DMS53 (cell line): ENCODE measurements at places on chromosomes 3 and 15.

GRCh38 chr3:103991461-103992115 lies 1375.1 kb upstream of the ALCAM start:
- DNase-seq: peak; percentile 12

DNA sequence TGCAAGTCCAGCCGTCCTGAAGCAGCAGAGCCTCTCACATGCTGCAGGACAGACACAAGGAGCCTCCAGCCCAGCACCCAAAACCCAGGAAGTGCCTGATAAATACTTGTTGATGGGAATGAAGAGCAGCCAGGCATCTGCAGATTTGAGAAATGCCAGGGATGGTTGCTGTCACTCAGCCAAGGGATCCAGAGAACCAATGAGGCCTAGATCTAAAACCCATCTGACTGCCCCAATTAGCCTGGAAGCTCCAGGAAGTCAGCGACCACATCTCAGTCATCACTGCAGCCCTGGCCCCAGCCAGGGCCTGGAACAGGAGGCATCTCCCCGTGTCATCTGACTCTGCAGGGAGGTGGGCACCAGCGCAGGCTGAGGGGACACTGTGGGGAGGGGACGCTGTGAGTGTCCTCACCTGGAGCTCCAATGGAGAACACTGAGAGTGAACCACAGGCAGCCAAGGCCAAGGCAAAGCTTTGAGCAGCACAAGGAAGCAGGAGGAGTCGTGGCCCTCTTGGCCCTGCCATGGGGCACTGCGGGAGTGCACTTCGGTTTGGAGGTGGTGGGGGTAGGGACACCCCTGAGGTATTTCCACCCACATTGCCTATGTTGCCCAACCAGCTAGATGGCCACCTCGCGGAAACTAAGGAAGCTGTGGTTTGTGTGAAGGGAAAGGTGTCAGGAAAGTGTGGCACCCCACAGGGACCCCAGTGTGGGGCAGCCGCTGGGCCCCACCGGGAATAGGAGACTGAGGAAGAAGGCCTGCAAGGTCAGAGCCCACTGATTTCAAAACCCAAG lies 229.5 kb downstream of the VPS13C start:
- DNase-seq: no peak

GRCh38 chr3:118974356-118975097 lies 60.1 kb downstream of the IGSF11 start:
- no peak for DNase-seq

- DNase-seq: no peak
Observed at GRCh38 chr3:73626106-73626505, 1.4 kb upstream of the PDZRN3 start.

DNA sequence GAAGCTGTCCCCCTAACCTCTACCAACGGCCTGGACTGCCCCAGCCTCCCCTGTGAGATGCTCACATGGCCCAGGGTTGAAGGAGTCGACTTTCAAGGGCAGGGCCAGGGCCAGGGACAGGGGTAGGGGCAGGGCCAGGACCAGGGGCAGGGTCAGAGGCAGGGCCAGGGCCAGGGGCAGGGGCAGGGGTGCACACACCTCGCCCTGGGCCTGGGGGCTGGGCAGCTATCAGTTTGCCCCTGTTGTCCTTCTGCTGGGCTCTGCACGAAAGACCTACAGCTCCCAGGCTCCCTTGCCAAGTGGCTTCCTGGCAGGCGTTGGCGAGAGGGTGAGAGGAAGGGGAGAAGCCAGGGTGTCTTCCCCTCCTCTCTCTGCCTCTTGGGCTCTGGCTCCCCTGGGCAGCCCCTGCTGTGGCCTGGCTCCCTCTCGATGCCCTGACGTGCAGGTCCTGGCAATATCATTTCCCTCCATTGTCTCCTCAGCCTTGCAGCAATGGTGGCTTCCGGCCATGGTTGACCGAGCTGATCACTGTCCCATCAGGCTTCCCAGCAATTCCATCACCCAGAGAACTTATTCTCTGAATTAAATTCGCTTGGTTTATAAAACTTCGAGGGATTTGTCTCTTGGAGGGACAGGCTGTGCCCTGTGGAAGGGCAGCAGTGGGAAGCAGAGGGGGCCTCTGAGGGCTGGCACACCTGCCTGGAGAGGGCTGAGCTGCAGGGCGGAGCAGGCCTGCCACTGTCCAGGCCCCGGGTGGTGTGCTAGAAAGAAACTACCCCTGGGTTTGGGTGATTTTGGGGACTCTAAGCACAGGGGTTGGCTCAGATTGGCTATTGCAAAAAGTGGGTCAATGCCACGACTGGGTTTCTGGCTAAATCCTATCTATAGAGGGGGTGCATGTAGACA lies 13.9 kb downstream of the PRR23E start:
- no peak for DNase-seq

DNA sequence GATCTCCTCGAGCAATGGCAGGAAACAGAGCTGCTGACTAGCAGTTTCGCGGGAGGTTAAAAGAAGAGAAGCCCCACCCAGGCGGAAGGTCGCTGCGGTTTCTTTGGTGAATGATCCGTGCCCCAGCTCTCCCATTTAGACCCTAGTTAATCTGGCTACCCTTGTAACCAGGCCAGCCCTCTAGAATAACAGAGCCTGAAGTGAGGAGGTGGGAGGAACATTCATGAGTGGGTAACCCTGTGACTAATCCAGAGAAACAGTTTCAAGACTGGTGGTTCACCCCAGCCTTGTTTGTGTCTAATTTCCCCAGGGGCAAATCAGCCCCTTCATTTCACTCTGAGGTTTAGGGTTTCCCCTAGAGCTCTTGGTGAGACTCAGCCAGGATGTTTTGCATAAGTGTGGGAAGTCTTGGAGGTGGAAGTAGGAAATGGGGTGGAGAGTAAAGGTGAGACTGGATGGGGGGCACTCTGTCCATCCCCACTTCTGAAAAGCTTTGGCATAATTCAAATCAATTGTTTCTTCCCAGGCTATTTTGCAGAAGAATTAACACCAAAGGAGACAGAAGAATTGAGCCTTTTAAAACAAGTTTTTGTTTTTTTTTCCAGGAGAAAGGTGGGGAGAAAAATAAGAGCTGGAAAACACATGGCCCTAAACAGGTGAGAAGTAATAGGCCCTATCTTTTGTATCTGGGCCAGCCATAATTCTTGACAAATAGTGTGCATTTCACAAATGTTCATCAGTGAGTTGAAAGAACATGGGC lies 303.1 kb downstream of the RPLP1 start:
- DNase-seq: no peak

DNA sequence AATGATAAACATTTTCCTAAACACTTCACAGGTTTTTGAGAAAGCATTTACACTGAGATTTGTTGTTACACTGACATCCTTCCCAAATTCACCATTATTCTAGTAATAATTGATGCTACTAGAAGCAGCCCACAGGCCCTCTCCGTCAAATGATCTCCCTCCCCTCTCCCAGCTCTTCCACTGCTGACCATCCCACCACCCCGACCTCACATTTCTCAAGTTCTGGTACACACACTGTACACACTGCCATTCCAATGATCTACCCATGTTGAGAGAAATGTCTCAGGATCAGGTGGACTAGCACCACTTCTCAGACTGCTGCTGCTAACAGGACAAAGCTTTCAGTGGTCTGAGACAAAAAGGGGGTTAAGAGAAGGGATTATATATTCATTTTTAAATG lies 3.5 kb downstream of the TBC1D5 start:
- no peak for DNase-seq

GRCh38 chr3:116701070-116701469 lies 8.5 kb upstream of the TUSC7 start:
- no peak for DNase-seq

DNA sequence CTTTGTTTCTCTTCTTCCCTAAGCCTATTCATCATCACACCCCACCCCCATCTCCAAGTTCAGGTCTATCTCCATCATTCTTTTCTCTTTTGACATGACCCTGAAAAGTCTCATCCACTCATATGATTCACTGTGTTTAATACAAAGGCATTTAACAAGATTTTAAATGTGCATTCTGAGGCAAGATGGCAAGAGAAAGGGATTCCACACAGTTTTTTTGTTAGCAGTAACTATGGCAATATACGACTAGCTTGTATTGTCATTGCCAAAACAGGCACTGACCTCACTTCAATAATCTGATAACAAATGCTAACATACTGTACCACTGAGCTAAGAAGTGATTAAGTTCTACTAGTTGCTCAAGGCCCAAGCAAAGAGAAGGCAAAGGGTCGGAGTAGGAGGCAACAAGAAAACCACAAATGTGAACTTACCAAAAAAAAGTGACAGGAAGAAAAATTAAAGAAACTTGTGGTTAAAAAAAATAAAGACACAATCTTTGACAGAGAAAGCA lies 53.2 kb downstream of the FBN1 start:
- DNase-seq: no peak

GRCh38 chr3:22360164-22360563 lies 609.2 kb upstream of the ZNF385D start:
- DNase-seq: no peak

GRCh38 chr3:11607816-11608215 lies 35.9 kb downstream of the VGLL4 start:
- DNase-seq: no peak

GRCh38 chr3:14177580-14178246 lies 688 bp downstream of the XPC start:
- peak; percentile 8 for DNase-seq

DNA sequence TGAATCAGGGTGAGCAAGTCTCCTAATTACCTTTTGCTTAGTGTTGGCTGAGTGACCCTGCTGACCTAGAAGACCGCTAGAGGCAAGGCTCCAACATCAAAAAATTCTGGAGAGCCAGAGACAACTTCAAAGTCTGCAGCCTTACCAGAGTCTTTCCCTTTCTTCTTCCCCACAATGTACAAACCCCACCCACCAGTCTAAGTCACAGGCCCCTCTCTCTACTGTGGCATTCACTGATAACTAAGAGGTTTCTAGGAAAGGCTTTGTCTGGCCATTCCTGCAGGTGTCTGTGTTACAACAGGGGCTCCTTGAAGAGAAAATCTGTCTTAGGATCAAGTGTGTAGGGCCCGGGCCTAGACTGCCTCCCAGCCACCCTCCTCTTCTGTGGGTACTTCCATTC lies 525 bp downstream of the MYH15 start:
- no peak for DNase-seq

- DNase-seq: peak; percentile 39
Observed at GRCh38 chr3:36792342-36792741, 28.0 kb upstream of the DCLK3 start.

DNA sequence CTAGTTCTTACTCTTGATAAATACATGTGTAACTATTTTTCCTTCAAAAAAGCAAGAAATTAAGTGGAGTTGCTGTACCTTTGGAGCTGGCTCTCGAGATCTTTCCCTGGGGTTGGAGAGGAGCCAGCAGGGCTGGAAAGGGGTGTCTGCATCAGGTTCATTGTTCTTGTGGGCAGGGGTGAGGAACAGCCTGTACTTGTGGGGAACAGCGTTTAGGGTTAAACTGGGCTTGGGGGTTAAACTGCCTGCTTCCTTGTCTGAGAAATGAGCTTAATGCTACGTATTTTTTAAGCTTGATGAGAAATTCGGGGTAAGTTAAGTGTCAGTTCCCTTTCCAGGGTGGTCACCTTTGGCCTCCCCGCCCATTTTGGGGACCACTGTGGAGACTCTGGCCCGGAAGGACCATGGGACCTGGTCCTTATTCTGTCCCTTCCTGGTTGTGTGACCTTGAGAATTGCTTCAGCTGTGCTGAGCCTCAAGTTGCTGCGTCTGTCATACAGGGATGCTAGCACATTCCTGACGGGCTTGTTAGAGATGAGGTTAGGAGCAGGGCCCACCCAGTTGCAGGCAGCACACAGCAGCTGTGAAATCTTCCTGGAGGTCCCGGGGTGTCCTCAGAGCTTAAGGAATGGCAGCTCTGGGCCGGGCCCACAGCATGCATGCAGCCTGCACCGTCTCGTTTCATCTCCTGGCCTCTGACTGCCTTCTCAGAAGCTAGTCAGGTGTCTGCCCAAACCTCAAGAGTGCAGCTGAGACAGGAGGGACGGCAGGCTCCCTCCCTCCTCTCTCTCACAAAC lies 11.6 kb downstream of the H1-8 start:
- no peak for DNase-seq

DNA sequence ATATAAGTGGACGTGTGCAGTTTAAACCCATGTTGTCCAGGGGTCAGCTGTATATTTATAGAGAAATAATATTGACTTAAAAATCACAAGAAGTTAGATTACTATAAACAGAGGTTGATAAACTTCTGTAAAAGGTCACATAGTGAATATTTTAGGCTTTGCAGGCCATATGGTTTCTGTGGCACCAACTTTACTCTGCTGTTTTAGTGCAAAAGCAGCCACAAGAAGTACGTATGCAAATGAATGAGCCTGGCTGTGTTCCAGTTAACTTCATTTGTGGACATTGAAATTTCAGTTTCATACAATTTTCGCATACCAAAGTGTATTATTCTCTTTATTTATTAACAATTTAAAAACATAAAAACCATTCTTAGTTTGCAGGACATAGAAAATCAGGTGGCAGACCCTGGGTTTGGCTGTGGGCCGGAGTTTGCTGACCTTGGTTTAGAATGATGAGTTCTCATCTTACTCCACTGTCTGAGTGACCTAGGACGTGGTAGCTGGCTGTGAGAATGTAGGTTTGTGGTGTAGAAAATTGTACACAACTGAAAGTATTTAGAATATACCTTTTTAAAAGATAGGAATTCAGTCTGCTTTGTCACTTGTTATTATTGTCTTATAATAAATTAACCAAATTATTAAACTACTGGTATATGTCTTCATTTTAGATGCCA lies 16.3 kb downstream of the FAN1 start:
- DNase-seq: no peak

- DNase-seq: no peak
Observed at GRCh38 chr3:71797455-71797854, 12.5 kb upstream of the PROK2 start.

- DNase-seq: peak; percentile 53
Observed at GRCh38 chr15:65870889-65871533, 1.7 kb downstream of the RAB11A start.

GRCh38 chr3:10594915-10595314 lies 89.5 kb upstream of the ATP2B2 start:
- peak; percentile 5 for DNase-seq
